ENCODE measurements at places on chromosomes 12 and 14.

- DNase-seq, result no peak
These were observed 655 bp upstream of the PLEKHG3 start for GRCh38 chr14:64703395-64704142.

DNA sequence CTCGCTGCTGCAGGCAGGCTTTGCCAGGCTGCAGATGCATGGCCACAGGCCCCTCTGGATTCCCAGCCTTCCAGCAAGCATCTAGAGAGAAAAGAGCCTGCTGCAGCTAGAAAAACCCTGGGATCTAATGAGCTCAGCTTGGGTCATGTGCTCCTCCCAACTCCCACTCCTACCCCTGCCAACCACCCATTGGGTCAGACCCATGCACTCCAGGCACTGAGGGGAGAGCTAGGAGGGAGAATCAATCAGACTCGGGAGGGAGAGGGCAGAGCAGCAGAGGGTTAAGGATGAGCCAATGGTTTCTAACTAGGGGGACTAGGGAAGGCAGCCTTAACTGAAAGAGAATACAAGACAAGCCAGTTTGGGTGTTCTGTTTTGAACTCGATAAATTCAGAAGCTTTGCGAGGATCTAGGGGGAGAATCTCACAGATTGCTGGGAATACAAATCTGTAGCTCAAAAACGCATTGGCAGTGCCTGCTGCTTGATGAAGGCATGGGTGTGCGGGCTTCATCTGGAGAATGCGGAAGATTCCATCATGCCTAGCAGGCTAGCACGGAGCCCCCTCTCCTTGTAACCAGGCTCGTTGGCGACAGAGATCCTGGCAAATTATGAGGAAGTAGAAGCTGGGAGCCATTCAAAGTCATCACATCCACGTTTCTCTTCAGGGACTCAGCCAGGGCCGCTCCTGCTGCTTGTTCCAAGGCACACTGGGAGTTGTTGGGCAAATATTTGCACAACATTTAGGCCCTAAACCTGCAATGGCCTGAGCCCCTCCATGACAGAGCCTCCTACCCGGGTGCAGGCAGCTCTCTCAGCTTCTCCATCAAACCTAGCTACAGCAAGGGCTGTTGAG, 56.4 kb downstream of the VCPKMT start:
- no peak for DNase-seq

DNA sequence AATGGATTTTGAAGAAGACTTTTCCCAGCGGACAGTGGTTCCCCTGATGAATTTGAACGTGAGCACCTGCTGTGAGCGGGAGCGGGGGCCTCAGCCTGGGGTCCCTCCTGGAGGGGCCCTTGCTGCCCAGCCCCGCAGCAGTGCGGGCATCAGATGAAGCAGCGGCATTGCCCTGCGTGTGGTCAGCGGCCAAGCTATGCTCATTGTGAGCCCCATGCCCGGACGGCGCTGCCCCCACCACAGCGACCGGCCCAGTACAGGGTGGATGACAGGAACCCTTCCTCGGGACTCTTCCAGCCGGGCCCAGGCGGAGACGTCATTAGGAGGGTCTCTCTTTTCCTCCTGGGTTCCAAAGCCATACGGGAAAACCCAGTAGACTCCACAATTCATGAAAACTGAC, 3.5 kb downstream of the LRCOL1 start:
- no peak for DNase-seq

GRCh38 chr14:99803106-99803775, 10.0 kb downstream of the EML1 start:
- no peak for DNase-seq

DNA sequence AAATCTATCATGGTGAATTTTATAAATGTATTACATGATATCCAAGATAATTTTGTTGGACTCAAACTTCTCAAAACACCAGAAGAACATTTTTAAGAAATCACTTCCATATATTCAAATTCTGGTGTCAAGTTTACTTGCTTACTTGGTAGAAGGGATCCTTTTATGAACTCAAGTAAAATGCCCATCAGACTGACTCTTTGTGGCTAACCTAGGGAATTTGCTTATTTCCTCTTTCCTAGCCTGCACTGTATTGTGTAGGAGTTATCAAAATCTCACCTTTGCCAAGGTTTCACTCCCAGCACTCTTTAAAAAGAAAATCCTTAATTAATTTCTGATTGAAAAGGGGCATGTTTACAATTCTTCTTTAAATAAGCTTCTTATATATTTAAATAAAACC, 196.5 kb downstream of the DUSP6 start:
- no peak for DNase-seq

GRCh38 chr14:90256354-90257131, at the start of gene PSMC1:
Gene PSMC1 (plus strand): TSS chr14:90256553. CDS start chr14:90256598, 45 bp downstream.
- DNase-seq, result peak; percentile 96
